ENCODE measurements at places on chromosomes 5 and 9.

- no peak for DNase-seq
Measured at GRCh38 chr5:96962540-96962991, 26.7 kb downstream of the LNPEP start.

GRCh38 chr9:75858497-75859092 lies 31.9 kb upstream of the PCSK5 start:
- DNase-seq = no peak

GRCh38 chr9:89381308-89381609 lies 63.0 kb downstream of the SECISBP2 start:
- no peak for DNase-seq

GRCh38 chr9:35718721-35719511 lies 13.1 kb downstream of the TLN1 start:
- no peak for DNase-seq

Data from astrocyte of the spinal cord (primary cell).